ENCODE measurements at places on chromosomes 11 and 22.

- DNase-seq = no peak
Observed at GRCh38 chr11:8640267-8640906, 42.1 kb downstream of the TRIM66 start.

DNA sequence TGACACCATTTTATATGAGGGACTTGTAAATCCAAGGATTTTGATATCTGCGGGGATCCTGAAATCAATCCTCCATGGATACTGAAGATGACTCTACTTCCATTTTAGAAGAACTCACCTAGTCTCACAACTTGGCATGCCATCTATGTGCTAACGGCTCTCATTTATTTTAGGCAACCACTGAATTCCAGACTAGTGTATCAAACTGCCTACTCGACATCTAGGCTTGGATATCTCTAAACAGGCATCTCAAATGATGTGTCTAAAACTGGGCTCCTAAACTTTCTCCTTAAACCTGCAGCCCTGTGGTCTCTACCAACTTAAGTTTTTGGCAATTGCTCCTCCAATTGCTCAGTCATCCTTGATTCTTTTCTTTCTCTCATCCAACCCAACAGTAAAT, 31.2 kb upstream of the CLNS1A start:
- DNase-seq = no peak

DNA sequence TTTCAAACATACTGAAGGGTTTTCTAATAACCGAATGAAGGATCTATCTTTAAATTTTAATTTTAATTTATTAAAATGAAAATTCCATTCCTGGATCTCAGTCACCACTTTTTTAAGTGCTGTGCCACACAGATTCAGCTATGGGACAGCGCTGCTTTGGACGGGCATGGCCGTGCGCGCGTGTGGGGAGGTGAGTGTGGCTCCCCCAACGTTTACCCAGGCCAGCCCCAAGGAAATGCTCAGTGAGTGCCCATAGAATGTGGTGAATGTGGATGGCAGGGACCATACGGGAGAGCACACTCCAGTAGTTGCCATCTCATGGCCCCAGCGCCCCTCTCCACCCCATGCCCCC, 88.0 kb upstream of the KCNQ1OT1 start:
- no peak for DNase-seq

DNA sequence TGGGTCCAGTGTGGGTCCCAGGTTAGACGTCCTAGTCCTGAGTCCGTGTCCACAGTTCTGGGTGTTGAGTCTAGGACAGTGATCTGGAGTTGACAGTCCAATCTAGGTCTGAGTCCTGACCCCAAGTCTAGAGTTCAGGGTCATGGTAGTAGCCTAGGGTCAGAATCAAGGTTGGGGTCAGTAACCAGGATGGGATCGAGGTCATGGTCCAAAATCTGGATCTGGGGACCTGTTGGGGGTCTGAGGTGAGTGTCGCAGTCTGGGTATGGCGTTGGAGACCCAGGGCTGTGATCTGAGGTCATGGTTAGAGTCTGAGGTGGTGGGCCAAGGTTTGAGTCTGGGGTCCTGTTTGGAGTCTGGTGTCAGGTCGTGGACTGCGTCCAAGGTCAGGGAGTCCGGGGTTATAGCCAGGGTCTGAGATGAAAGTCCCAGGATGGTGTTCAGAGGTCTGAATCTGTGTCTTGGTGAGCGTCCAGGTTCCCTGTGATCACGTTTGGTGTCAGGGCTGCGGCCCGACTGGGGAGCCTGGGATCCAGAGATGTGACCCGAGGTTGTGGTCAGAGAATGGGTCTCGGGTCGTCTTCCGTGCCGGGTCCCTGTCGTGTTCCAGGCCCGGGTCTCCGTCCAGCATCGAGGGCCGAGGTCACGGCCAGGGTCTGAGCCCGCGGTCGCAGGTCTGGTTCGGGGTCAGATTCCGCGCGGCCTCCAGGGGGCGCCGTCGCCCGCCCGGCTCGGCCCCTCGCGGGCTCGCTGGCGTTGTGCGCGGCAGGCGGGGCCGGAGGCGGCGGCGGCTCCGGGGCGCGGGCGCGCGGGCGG, 432 bp upstream of the GRK2 start:
- peak; percentile 64 for DNase-seq

DNA sequence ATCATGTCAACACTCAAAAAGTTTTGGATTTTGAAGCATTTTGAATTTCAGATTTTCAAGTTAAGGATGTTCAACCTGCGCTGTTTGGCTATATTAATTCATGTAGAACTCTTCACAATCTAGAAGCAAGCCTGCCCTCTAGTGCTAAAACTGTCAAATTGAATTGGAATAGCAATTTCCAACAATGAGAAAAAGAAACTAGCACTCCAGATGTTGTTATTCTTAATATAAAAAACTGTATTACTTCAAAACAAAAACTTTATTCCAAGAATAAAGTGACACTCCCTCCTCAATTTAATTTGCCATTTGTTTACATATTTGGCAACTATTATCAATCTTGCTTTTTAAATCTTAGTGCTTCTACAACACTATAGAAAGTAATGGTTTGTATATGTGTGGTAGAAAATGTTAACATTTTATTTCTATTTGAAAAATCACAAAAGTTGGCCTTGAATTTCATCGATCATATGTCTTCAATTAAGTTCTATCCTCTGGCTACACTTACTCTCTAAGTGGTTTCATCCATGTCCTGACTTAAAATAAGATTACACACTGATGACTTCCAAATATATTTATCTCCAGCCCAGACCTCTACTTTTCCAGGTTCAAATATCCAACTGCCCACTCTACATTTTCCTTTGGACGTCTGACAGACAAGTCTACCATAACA, 36.6 kb downstream of the DCUN1D5 start:
- DNase-seq = no peak

GRCh38 chr11:36628765-36629244, 30.8 kb upstream of the RAG2 start:
- no peak for DNase-seq
